ENCODE measurements at places on chromosomes 6 and 20. TPM values are rescaled to one million over a fixed set of nuclear protein-coding genes. Genes with fewer than 3 reads are reported as not detected.

SRMS gene
- not detected for total RNA-seq

SLC17A1 gene
- not detected for total RNA-seq

OLIG3 gene
- not detected for total RNA-seq

RCAN2 gene
- not detected for total RNA-seq

KAT14 gene
- total RNA-seq, result 10.4 TPM

EIF2S2 gene
- total RNA-seq, result 138 TPM

COL9A3 gene
- 0.20 TPM for total RNA-seq

SLC32A1 gene
- total RNA-seq, result not detected

DNA sequence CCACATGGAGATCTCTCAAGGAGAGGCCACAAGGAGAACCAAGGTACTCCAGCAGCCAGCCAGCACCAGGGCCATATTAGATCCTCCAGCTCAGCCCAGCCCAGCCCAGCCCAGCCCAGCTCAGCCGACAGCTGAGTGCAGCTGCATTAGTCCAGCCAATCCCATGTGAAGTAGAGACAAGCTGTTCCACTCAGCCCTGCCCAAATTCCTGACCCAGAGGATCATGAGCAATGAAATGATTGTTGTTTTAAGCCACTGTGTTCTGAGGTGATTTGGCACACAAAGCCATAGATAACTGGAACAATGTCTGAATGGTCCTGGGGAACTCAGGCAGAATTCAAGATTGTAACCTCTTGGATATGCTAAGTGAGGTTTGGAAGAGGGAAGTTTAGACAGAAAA is 59.5 kb upstream of the BMP2 start:
- DNase-seq, result peak; percentile 57

GRCh38 chr6:134452906-134453305 is 135.0 kb upstream of the SGK1 start:
- no peak for DNase-seq

DNA sequence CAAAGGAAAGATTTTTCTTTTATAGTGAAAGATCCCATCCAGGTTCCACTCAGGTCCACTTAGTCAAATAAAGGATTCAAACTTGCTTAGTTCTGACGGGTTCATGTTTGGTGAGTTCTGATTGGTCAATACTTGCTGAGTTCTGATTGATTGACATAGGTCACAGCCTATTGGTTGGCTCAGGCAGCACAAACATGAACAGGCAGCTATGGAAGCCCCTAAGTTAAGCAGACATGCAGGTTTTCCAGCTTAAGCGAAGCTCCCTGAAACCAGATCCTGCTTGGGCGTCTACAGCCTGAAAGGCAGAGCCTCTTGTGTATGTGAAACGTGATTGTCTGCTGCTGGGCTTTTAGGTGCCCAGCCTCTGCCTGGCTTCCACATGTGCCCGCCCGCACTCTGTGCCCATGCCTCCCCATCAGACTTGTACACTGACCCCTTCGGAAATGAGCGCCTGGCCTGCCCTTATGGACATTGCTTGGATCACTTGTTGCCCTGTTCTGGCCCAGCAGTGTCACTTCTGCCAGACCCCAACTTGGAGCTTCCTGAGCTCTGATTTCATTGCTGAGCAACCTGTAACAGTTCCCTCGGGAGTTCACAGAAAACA is 45.4 kb upstream of the ECI2 start:
- DNase-seq, result peak; percentile 13

DNA sequence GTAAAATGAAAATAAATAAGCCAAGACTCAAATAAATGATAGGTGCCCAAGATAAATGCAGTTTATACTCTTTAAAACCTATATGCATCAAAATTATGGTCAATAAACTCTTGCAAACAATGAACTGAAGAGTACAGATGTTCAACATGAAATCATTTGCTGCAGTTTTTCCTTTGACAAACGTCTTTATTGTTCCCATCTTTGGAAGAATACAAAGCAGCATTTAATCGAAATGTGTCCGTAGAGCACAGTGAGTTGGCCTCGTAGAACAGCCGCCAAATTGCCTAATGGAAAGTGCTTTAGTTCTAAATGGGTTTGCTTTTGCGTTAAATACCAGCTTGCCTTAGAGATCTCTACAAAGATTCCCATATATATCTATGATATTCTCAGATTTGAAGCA is 447.4 kb downstream of the PKHD1 start:
- DNase-seq, result no peak

DNA sequence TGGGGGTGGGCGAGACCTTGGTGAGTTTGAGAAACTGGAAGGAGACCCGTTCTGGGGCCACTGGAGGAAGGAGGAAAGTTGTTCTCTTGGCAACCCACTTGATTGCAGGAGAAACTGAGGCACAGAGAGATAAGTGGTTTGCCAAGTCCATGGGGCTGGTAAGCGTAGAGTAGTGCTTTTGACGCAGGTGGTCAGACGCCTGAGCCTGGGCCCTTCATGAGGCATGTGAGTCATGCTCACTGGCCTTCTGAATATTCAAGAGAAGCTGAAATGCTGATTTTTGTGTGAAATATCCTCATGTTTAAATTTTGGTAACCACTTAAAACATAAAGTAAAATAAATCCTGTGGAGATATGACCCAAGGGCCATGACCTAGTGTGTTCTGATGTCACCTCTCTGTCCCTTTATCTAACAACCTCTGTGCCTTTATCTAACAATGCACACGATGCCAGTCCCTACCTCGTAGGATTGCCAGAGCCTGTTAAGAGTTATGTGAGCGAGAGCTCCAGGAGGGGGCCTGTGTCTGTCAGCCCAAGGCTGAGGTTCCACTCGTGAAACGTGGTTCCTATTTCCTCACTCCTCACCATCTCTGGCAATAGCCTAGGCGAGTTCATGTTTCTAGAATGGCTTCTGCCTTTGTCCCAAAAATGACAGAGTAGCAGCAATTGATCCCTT is 32.8 kb upstream of the PMEPA1 start:
- no peak for DNase-seq

- no peak for DNase-seq
These were observed 5.9 kb downstream of the WASF1 start for GRCh38 chr6:110173506-110174132.

DNA sequence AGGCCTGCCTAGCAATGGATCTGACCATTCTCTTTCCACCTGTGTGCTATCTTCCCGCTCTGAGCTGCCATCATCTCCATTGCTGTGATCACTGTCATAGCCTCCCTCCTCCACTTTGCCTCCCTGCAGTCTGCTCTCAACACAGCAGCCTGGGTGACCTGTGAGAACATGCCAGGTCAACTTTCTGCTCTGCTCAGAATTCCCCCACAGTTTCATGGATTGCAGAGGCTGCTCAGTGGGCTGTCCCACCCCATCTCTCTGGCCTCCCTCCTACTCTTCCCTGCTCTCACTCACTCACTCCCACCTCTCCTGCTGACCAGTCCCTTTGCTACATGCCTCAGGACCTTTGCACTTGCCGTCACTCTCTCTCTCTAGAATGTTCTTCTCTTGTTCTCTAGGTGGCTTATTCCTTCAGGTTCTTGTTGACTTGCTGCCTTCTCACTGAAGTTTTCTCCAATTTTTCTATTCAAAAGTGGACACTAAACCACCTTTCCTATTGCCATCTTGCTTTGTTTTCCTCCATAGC is 159.9 kb downstream of the CD83 start:
- no peak for DNase-seq

DNA sequence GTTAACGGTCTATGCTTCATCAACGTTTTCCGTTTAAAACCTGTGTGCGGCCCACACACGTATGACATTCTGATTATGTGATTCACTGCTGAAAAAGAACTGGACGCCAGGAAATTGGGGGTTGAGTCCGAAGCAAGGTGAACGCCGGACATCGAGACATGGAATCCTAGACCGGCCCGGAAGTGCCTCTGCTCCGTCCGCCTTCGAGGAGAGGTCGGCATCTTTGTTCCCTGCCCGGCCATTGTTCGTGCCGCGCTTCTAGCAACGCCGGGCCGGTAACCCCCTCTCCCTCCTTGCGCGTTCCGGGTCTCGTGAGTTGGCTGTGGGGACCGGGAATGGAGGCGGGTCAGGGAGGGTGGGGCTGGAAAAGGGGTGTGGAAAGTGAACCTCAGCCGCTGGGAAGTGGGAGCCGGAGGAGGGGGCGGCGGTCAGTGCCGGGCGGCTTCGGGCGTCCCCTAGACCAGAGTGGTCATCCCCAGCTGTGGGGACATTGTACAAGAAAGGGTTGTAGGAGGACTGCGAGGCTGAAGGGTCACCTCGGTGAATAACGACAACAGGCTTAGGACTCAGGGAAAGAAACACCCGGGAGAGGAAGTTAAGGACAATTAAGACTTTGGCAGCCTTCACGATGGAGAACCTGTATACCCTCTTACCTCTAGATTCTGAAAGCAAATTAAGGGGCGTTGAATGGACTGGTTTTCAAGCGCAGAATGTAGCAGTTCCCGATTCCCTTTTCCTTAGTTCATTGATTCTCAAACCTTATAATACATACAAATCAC is at the start of gene ZSCAN9:
TSS of gene ZSCAN9 (plus strand) at position 220 of the 779 bp plus-strand sequence. CDS start 1,810 bp downstream, outside the sequence.
- DNase-seq, result peak; percentile 88

- no peak for DNase-seq
These were observed 1.1 kb upstream of the PHACTR1 start for GRCh38 chr6:12715437-12715836.

DNA sequence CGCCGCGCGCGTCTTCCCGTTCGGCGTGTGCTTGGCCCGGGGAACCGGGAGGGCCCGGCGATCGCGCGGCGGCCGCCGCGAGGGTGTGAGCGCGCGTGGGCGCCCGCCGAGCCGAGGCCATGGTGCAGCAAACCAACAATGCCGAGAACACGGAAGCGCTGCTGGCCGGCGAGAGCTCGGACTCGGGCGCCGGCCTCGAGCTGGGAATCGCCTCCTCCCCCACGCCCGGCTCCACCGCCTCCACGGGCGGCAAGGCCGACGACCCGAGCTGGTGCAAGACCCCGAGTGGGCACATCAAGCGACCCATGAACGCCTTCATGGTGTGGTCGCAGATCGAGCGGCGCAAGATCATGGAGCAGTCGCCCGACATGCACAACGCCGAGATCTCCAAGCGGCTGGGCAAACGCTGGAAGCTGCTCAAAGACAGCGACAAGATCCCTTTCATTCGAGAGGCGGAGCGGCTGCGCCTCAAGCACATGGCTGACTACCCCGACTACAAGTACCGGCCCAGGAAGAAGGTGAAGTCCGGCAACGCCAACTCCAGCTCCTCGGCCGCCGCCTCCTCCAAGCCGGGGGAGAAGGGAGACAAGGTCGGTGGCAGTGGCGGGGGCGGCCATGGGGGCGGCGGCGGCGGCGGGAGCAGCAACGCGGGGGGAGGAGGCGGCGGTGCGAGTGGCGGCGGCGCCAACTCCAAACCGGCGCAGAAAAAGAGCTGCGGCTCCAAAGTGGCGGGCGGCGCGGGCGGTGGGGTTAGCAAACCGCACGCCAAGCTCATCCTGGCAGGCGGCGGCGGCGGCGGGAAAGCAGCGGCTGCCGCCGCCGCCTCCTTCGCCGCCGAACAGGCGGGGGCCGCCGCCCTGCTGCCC is 1.1 kb downstream of the SOX4 start:
- DNase-seq, result no peak

GRCh38 chr6:21750575-21750974 is 157.0 kb downstream of the SOX4 start:
- DNase-seq, result no peak

GRCh38 chr6:108850669-108851465 is 2.6 kb downstream of the ARMC2 start:
- no peak for DNase-seq

Measured in pulmonary artery endothelial cell (primary cell).